Caudate nucleus (tissue), 63 donors: ENCODE measurements at places on chromosomes 16 and 17.
A peak's percentile ranks its signal among the peaks of the same experiment; 100 is the strongest.

DNA sequence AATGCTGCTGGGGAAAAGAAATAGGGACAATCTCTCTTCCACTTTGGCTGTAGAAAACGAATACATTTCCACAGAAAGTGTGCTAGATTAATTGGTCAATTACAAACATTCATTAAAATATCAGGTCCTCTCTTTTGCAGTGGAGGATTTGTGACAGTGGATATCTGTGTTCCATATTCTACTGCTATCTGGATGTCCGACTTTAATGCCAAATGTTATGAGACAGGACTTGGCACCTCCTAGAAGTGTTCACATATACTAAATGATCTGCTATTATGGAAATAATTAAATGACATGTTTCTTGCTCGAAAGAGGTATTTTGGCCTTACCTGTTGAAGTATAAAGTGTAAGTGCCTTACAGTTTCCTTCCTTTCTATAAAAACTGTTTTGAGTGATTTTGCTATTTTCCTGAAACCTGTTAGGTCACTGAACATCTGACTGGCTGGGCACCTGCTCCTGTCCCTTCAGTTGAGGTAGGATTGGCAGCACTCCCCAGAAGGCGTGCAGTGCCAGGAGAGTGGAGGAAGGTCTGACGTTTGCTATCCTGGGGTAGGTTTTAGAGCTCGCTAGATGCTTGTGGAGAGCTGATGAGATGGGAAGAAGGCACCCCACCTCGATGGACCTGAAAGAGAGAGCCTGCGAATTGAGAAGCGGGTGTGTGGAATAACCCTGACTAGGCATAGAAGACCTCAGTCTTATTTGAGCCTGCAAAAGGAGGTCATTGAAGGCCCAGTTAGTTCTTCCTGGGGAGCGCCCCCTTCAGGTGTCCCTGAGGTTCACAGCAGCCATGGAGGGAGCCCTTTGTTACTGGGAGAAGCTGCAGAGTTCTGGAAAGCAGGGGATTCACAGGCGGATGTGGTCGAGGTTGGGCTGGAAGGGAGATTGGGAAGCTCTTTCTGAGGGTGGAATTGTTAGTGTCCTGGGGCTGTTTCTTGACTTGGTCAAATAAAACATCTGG is 159.4 kb upstream of the ZNF267 start:
- DNase-seq: no peak

DNA sequence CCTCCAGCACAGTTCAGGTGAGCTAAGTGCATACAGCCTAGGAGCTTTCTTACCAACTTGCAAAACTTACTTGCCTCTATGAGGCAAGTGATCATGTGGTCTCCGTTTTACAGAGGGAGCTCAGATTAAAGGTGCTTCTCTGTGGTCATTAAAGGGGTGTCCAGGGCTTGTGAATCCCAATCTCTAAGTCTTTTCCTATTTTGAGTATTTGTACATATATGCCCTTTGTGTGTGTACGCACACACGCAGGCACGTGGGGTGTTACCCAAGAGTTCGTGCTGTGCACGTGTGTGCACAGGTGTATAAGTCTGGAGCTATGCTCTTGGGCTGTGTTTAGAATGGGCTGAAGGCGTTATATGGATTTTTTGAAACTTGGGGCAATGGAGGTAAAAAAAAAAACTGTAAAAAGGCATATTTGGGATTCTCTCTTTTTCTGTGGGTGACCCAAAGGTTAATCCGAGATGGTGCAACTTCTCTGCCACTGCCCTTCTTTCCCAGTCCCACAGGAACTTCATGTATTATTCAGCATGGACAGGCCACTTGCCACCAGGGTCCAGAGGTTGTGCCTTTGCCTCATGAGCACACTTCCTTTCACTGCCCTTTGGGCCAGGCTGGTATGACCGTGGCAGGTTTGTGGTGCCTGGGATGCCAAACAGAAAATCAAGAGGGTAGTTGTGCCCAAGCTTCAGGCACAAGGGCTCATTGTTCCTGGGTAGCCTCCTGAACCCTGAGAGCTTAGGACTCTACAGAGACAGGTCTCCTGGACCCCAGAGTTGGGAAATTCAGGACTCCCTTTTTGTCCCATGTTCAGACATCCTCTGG is 1.5 kb downstream of the ABCC3 start:
- no peak for DNase-seq

DNA sequence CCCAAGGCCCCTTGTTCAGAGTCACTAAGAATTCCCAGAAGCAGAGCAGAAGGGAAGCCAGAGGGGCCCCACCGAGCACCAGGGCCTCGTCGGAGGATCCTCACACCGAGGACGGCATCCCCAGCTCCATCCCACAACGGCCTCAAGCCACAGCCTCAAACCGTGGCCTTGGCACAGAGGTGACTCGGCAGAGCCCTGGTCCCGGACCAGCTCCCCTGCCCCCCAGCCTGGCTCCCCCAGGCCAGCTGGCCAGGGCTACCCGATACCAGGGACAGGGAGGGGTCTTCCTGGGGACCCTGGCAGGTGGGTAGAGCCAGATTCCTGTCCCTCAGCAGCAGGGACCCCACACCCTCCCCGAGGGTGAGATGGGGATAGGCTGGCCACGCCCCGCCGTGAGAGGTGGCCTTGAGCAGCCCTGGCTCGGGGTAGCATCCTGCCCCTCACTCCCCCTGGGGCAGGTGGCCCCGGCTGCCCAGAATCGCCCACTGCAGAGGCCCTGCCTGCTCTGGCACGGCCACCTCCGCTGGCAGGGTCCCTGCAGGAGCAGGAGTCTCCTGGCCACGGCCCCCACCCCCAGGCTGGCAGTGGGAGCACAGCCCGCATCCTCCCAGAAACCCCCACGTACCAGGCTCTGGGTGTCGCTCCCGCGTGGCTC is 5.6 kb upstream of the PVALEF start:
- no peak for DNase-seq

DNA sequence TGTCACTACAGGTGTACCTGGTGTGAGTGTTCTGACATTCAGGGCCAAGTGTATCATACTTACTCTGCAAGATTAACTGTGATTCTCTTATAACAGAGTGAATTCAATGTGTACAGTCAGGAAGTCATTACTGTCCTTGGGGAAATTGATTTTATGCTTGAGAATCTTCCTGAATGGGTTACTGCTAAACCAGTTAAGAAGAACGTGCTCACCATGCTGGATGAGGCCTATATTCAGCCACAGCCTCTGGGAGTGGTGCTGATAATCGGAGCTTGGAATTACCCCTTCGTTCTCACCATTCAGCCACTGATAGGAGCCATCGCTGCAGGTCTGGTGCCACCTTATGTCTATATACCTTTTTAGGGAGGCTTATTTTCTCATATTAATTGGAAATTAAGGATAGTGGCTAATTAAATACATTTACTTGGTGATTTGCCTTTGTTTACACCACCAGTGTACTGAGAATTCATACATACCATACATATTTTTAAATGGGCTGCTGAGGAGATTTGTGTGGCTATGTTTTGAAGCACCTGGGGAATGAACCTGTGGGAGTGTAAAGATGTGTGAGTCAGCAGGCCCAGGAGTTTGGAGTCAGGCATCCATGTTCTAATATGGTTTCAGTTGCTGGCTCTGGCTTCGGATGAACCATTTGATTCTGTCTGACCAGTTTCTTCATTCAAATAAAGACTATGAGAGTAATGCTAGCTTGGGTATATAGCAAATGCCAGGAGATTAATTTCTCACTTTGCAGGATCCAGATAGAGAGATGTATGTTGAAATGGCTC is 3.1 kb downstream of the ALDH3A2 start:
- DNase-seq: no peak

- no peak for DNase-seq
Measured at GRCh38 chr17:28747801-28748750, 4.3 kb downstream of the TRAF4 start.

- no peak for DNase-seq
Measured at GRCh38 chr17:77194179-77194578, 53.4 kb downstream of the SEC14L1 start.

- no peak for DNase-seq
Measured at GRCh38 chr16:30808146-30808545, 21.1 kb upstream of the ZNF629 start.

GRCh38 chr16:19011169-19011731 is 27.5 kb downstream of the TMC7 start:
- DNase-seq: no peak

GRCh38 chr17:58710948-58711552 is 18.6 kb downstream of the RAD51C start:
- peak; percentile 34 for DNase-seq

DNA sequence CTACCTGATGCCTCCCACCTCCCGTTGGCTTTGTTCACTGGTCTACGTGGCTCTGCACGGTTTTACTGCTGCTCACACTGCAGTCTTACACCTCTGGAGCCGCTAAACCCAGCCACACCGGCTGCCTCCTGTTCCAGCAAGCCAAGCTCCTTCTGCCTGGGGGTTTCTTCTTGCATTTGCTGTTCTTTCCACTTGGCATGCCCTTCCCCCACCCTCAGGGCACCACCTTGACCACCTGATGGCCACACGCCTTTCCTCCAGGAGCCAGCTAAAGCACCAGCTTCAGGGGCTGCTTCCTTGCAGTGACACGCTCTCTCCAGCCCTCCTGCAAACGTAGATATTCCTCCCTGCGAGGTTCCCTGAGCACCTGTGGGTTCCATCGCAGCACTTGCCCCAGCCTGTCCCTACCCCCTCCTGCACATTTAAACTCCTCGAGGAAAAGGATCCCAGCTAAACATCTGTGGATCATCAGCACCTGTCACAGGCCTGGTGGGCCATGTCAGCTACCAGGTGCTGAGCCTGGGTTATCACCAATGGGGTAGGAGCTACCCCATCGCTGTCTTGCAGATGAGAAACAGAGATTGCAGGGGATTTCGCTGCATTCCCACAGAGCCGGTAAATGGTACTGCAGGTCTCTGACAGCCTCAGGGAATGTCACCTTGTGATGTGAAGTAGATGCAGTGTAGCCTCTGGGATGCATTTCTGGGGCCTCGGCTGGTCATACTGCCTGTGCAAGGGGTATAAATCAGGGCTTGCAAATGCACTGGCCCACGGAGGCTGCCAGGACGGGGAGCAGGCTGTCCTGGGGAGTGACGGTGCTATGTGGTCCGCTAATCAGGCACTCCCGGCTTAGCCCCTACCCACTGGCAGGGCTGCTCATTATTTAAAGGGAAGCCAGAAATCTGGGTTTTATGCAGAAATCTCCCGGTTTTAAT is 285.2 kb downstream of the CPPED1 start:
- DNase-seq: no peak

DNA sequence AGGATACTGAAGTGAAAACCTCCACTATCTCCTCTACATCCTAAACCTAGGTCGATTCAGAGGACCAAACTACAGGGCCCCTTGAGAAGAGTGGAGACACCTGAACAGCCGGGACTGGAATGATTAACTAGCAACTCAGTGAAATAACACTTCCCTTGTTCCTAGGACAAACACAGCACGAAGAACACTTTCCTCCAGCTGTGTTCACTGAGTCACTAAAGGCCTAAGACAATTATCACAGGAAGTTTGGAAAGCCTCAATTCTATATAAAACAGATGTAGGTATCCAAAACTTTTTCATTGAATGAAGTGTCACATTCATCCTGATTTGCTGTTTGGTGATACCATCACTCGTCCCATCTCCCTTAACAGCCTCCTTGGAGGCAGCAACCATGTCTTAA is 15.5 kb upstream of the CUEDC1 start:
- DNase-seq: no peak

DNA sequence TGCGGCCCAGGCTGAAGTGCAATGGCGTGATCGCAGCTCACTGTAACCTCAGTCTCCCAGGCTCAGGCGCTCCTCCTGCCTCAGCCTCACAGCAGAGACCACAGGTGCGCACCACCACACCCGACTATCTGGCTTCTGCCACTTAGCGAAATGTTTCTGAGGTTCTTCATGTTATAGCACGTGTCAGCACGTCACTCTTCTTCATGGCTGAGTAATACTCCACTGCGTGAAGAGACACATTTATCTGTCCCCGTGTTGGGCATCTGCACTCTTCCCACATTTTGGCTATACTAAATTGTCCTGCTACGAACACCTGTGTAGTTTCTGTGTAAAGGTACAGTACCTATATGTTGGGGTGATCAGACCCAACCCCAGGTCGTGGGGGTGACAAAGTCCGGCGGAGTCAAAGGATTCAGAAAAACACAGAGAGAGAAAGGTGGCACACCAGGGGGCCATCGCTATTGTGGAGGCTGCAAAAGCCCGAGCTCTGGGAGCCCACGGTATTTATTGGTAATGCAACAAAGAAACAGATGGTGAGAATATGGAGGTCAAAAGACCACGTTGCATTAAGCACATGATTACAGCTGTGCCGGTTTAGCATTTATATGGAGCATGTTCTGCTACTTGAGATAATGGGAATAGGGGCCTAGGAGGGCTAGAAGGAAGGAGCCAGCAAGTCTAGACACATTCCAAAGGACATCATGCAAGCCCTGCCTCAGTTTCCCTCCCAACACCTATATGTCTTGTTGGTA is 851 bp upstream of the DPEP1 start:
- no peak for DNase-seq

DNA sequence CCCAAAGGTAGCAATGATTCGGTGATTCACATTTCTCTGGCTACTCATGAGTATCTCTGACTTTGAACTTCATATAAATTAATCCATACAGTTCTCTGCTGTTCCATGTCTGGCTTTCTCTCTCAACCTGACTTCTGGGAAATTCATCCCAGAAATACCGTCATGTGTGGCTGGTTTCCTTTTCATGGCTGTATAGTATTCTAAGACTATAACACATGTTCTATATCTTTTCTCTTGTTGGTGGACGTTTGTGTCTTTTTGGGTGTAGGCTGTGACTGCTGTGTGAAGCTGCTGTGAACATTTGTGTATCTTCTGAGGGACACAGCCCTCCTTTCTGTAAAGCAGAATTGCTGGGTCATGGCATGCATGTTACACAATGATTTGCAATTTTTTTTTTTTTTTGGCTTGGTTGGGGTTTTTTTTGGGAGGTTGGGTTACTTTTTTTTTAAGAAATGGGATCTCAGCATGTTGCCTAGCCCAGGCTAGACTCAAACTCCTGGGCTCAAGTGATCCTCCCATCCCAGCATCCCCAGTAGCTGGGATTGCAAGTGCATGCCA is 6.3 kb downstream of the TTYH2 start:
- DNase-seq: no peak

DNA sequence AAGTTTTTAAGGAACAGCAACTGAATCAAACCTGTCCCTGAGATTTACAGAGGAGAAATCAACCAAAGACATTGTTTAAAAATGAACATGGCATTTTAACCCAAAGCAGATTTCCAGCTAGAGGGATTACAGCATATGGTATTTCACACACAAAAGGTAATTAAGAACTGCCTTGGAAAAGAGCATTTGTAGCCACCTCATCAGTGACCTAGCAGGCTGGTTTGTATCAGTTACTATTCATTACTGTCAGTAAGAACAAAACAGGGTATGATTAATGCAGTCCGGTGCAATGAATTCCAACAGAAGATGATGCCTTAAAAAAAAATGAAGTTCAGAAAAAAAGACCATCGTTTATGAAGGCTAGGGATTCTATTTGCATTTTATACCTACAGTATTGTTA is 219.9 kb downstream of the CHD9NB start:
- no peak for DNase-seq

DNA sequence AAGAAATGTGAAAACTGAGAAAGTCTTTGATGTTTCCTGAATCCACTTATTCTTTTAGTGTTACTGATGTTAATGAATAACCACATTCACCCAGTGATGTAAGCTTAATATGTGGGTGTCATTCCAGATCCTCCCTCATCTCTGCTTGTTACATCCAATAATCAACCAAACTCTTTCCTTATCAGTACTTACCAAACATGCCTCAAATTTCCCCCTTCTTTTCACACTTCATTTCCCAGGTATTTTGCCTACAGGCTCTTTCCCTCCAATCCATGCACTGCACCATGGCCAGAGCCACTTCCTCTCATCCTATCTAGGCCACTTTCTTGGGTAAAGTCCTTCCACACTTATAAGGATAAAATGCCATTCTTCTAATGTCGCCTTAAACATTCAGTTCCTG is 451.5 kb downstream of the NPIPA7 start:
- DNase-seq: no peak
